ENCODE measurements at places on chromosomes 2 and 18.

DNA sequence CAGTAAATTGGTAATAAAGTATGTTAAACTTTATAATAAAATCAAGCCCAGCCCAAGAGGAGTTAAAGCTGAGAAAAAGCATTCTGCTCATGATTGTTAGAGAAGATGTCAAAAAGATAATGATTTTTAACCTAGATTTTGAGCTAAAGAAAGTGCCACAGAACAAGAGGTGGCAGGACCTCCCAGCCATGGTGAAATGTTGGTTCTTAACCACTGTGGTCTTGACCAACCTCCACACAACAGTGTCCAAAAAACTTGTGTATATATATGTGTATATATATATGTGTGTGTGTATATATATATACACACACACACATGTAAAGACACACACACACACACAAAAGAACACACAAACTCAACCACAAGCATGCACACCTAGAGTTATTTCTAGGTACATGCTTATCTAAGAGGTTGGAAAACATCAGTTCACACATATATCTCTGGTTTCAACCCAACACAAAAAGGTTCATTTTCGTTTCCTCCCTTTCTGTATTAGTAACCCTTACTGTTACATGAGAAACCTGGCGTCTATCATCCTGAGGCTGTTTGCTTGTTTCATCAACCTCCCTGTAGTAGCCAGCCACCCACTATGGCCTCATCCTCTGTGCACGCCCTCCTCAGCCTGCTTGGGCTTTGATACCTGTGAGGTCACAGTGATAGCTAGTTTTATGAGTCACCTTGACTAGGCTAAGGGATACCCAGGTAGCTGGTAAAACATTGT lies 631.8 kb upstream of the ID2 start:
- DNase-seq: no peak

GRCh38 chr18:10059610-10060468 lies 146.0 kb downstream of the VAPA start:
- no peak for DNase-seq

DNA sequence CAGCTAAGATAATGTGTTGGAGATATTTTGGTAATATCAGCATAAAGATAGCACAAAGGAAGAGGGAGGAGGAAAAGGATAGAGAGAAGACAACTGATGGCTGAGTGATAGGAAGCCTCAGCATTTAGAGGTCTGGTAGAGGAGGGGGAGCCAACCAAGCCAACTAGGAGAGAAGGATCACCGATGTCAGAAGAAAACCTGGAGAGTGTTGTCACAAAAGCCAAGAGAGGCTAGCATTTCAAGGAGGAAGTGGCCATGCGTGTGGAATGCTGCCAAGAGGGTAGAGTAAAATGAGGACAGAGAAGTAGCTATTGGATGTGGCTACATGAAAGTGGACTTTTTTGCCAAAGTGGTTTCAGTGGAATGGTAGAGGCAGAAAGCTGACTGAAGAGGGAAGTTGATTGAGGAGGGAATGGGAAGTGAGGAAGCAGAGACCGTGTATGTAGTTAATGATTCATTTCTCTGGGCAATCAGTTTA lies 34.3 kb downstream of the LCLAT1 start:
- no peak for DNase-seq

- DNase-seq: no peak
Measured at GRCh38 chr2:223187256-223187655, 135.3 kb downstream of the KCNE4 start.

- DNase-seq: no peak
Measured at GRCh38 chr2:145861940-145862339, 1342.0 kb upstream of the ZEB2 start.

- DNase-seq: no peak
Measured at GRCh38 chr2:237315170-237315828, 98.7 kb downstream of the COL6A3 start.

DNA sequence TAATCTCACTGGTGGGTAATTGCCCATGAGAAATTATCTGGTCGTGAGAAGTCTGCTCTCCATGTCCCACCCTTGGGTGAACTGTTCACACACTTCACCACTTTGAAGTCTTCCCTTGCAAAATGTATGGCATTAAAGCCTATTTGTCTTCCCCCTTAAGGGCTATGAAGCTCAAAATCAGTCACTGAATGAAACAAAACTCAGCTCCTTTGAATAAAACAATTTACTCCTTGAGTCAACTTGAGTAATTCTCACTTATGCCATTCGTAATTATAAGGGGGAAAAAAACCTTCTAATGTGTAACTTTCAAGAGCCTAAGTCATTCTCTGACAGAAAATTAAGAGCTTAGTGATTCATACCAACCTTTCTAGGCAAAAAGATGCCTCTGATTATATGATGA lies 48.8 kb upstream of the REL start:
- no peak for DNase-seq

- no peak for DNase-seq
Measured at GRCh38 chr2:181305301-181306123, 151.7 kb upstream of the ITGA4 start.

GRCh38 chr2:171316755-171317337 lies 116.9 kb downstream of the METTL8 start:
- DNase-seq: no peak

- DNase-seq: no peak
Measured at GRCh38 chr2:207901829-207902228, 123.5 kb downstream of the PLEKHM3 start.

GRCh38 chr18:3238742-3239141 lies 8.9 kb upstream of the MYL12A start:
- DNase-seq: no peak

DNA sequence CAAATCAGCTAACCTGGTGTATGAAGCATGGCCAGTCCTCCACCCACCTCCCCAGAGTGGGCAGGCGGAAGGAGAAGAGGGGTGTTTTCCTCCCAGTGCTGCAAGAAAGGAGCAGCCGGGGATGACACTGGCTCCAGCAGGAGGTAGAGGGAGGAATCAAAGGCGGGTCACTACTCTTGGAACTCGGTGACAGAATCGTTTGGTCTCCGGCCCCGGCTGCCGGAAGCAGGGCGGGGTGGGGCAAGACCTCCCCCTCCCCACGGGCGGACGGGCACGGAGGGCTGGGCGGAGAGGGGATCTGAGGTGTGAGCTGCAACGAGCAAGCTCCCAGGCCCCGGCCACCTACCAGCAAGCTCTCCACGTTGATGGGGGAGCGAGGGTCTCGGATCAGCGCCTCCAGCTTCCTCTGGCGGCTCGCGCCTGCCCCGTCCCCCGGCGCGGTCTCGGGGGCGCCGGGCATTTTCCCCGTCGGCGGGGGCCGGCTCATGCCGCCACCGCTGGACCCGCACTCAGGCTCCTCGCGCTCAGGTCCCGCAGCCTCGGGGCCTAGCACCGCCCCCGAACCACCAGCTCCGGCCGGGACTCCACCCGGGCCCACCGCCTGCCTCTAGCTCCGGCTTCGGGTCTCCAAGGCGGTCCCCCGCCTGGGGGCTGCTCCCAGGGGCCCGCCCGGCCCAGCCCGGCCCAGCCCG lies 640 bp downstream of the ROCK2 start:
- DNase-seq: no peak

- DNase-seq: no peak
Measured at GRCh38 chr2:152250421-152251100, 75.0 kb upstream of the STAM2 start.

- no peak for DNase-seq
Measured at GRCh38 chr2:26681656-26682055, 10.9 kb upstream of the KCNK3 start.

- DNase-seq: no peak
Measured at GRCh38 chr2:233129351-233129978, 69.3 kb downstream of the INPP5D start.

- DNase-seq: no peak
Measured at GRCh38 chr18:45355944-45356520, 259.2 kb upstream of the SLC14A2 start.

GRCh38 chr2:50241282-50241681 lies 790.6 kb downstream of the NRXN1 start:
- DNase-seq: no peak

GRCh38 chr2:185526161-185526560 lies 212.4 kb upstream of the FSIP2 start:
- DNase-seq: no peak

DNA sequence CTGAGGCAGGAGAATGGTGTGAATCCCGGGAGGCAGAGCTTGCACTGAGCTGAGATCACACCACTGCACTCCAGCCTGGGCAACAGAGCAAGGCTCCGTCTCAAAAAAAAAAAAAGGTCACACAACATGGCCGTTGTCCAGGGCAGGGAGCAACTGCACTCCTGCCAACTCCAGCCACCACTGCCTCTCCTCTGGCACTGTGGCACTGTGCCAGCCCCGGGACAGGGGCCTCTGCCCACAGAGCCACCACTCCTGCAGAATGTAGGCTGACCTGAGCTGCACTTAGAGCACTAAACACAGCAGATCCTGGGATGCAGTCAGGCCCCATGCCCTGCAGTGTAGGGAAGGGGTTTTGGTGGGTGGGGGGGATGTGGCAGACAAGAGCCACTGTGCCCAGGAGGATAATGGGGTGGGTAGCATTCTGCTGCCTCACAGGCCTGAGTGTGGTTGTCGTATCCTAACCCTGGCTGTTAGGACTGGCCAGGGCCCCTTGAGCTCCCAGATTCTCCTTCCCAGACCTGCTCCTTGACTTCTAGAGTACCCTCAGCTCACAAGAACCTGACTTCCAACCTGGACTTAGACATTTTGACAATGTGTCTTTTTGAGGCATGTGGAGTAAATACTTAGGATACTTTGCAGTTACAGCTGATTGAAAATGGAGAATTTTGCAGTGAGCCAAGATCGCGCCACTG lies 69.4 kb upstream of the SH3RF3 start:
- DNase-seq: no peak

- DNase-seq: no peak
Measured at GRCh38 chr2:55524884-55525437, 5.4 kb downstream of the CFAP36 start.

DNA sequence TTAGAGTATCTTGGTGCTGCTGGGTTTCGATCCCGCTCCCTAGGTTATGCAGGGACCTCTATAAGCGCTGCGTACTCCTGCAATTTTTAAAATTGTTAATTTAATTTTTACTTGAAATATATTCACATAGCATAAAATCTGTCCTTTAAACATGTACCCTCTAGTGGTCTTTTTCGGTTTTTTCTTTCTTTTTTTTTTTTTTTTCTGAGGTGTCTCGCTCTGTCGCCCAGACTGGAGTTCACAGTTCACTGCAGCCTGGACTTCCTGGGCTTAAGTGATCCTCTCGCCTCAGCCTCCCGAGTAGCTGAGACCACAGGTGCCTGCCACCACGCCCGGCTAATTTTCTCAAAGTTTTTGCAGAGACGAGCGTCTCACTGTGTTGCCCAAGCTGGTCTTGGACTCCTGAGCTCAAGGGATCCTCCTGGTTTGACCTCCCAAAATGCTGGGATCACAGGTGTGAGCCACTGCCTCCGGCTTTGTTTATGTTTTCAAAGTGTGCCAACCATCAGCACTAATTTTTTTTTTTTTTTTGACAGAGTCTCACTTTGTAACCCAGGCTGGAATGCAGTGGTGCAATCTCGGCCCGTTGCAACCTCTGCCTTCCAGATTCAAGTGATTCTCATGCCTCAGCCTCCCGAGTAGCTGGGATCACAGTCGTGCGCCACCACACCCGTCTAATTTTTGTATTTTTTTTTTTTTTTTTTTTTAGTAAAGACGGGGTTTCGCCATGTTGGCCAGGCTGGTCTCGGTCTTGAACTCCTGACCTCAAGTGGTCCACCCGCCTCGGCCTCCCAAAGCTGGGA lies 585 bp upstream of the MOB1A start:
- no peak for DNase-seq

DNA sequence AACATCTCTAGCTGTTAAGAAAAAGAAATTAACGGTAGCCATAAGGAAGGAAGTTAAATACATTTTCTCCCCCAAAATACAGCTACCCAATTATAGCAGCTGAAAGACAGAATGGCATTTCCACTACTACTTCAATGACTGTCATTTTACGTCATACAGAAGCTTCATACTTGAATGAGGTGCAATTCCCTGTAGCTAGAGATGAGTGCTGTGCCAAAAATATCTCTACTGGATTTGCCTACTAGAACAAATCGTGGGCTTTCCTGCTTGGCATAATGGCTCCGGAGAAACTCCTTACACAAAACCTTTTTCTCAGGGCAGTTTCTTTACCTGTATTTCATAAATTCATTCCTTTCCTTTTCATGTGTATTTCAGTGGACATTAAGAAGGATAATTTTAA lies 36.3 kb upstream of the NRXN1 start:
- DNase-seq: no peak

- no peak for DNase-seq
Measured at GRCh38 chr2:236659758-236660150, 90.1 kb downstream of the ACKR3 start.

DNA sequence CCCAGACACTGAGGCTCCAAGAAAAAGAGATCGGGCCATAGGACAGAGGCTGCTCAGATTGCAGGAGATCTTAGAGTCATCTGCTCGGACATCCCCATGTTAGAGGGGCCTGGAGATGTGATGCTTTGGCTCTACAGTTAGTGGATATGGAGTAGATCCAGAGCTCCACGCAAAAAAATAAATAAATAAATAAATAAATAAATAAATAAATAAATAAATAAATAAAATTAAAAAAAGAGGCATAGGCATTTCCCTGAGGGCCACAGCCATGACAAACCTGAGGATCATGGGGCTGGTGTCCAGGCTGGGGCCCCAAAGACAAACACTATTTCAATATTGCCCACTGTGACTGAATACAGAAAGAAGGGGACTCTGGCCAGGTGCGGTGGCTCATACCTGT lies 85.5 kb downstream of the PLB1 start:
- no peak for DNase-seq

DNA sequence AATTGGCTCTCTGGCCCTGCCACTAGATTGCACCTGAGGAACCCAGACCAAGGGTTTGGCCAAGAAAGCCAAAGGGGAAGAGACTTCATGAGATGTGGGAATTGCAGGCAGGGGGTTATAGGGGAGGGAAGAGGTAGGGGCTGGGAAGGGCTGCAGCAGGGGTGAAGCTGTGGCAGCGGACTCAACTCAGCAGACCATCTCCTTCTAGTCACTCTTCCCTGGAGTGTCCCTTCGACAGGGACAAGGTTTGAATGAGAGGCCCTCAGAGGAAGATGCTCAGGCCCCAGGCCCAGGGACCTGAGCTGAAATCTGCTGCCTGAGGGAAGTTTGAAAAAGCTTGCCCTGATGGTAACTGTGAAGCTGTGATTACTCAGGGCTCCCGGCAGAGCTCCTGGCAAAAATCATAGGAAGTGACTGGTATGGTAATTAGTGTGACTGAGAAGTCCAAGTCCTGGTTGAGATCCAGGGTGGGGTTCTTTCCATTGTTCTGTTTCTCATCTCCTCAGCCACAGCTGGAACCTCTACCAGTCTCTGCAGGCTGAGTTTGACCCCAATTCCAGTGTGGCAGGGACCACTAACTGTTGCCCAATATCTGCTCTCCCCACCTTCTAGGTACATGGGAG lies 300.9 kb downstream of the CYP26B1 start:
- DNase-seq: no peak

Measured in stimulated activated CD8-positive, alpha-beta memory T cell treated with anti-CD3 and anti-CD28 coated beads, Interleukin-7, amount 100 ng/mL, for 1 hour (primary cell).